Lower lobe of right lung (tissue), 2 donors: ENCODE measurements at places on chromosomes 12 and 14. TPM values are rescaled to one million over a fixed set of nuclear protein-coding genes. Genes with fewer than 3 reads are reported as not detected.
A peak's percentile ranks its signal among the peaks of the same experiment; 100 is the strongest.

DNA sequence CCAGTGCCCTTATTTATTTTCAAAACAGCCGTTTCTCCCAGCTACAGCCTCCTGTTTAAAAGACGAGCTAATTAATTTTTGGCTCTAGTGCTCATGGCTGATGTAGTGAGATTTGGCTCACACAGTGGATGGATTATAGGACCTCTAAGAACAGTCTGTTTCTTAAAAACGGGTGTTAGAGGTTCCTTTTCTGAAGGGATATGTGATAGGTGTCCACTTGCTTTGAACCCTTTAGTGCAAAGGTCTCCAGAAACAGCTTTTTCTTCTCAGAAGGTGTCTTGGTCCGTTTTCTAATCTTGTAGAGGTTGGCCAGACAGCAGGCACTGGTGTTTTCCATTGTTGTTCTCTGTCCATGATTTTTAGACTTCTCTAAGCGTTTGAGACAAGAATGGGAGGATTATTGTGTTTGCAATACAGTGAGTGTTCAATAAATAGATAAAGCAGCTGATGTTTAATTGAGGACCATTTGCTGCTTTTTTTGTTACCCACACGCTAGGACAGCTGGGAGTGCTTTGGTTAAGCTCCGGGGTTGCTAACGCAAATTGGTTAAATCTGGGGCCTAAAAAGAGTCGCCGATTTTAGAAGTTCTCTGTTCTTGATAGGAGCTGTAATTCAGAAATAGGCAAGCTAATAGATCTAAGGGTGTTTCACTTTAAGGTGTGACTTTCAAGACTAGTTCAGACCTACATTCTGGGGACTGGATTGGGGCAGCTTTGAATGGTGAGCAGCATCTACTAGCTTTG lies 1.0 kb downstream of the BORCS5 start:
- no peak for DNase-seq

- DNase-seq, result peak; percentile 80
Observed at GRCh38 chr12:57224973-57225679, 4.4 kb upstream of the SHMT2 start.

DNA sequence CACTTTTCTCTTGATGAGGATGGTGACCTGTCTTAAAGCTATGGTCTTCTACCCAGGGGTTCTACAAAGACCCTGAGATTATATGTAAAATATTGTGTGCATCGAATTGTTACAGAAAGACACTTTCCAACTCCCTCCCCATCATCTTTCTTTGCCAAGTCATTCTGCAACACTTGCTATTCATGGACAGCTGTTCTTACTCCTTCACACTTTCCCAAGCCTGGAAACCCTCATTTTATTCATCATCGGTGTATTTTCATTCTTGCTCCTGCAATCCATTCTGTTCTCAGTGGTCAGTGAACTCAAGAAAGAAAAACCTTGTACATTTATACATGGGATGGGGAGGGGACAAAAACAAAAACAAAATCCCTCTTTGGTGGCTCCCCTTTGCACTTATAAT lies 90.5 kb upstream of the STXBP6 start:
- DNase-seq, result no peak

DNA sequence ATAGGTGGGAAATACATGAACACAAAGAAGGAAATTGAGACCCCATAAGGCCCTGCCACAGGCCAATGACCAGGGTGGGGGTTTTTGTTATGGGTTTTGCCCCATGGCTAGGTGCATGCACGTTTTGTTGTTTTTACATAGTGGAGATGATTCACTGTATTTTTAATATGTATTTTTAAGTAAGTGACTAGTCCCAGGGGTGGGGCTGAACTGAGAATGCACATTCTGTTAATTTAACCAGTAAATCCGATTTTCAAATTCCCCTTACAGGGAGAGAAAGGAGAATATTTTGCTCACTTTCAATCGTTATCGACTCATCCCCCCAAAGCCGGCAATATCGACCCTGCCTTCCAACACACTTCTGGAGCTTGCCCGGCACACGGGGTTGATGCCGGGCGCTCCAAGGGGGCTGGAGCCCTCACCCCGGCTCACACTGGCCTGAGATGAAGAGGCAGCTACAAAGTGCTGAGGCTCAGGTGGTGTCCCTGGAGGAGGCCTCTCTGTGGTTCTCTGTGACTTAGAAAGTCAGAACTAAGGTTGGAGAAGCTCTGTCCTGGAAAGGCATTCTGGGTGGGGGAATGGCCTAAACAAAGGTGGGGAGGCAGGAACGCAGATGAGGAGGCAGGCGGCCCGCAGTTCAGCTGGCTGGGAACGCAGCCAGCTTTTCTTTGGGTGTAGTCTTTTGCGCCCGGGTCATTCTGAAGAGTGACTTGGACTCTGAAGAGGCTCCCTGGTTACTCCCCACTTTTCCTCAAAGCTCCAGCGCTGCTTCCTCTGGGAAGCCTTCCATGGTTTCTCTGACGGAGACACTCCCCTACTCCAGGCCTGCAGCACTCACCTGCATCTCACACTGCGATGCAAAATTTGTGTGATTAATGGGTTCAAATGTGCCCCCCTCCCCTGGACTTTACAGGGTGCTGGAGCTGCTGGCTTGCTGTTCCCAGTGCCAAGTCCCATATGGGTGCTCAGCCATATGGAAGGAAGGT lies 50.7 kb upstream of the DLK1 start:
- DNase-seq, result no peak

DNA sequence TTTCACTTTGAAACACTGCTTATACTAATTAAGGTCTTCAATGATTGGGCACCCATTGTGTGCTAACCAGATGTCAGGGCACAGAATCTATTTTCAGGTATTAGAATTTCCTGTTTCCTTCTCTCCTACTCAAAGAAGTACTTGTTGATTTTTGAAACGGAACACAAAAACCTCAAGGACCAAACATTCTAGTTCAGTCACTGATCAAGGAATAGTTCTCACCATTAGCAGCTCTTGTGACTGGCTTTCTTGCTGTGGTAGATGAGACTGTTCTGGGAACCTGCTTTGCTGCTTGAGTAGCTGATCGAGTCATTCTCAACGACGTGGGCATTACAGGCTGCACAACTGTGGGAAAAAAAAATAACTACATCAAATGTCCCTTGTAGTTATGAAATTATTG lies 11.0 kb downstream of the DLGAP5 start:
- no peak for DNase-seq

GRCh38 chr12:25980035-25980434 lies 21.6 kb downstream of the RASSF8 start:
- no peak for DNase-seq

DNA sequence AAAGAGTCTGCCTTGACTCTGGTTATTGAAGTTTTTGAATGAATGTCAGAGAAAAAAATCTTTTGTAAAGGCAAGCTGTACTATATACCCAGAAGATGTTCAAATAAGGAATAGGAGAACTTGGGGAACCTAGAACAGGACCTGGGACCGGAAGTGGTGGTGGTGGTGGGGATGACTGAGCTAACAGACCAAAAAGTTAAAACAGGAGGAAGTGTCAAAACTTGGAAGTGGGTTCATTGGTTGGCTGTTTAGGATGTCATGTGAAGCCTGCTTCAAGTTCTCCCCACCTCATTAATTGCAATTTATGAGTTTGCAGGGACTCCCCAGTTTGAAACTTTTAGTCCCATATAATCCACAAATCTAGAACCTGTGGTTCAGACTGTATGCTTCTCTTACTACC lies 26.2 kb downstream of the PLXNC1 start:
- peak; percentile 66 for DNase-seq

- DNase-seq, result no peak
Observed at GRCh38 chr14:34110531-34110930, 159.7 kb upstream of the EGLN3 start.

GRCh38 chr14:58143106-58143505 lies 8.9 kb downstream of the ARMH4 start:
- no peak for DNase-seq

ADCY4 gene
- 42.7 TPM for total RNA-seq

OVCH1 gene
- total RNA-seq, result 3.2 TPM

CLEC1A gene
- total RNA-seq, result 9.7 TPM

SDSL gene
- total RNA-seq, result 12.8 TPM

VASH1 gene
- 51.7 TPM for total RNA-seq

HOTAIR gene
- not detected for total RNA-seq

HOXC12 gene
- total RNA-seq, result not detected

AHSA1 gene
- 122 TPM for total RNA-seq
